B cell (primary cell): ENCODE measurements at places on chromosomes 2 and 18. TPM values are rescaled to one million over a fixed set of nuclear protein-coding genes. Genes with fewer than 3 reads are reported as not detected.

Gene ANKRD62
- total RNA-seq = not detected in 2 replicates

Gene GKN1
- total RNA-seq = not detected in 2 replicates

Gene MBD2
- total RNA-seq = 131 and 134 TPM in 2 replicates

GRCh38 chr2:196963043-196963442 lies 36.5 kb upstream of the PGAP1 start:
- H3K36me3 ChIP-seq = no peaks in the 10 kb centered on the region
- H3K4me1 ChIP-seq = no peaks in the 10 kb centered on the region
- H3K4me3 ChIP-seq = no peak overlapping the region
- no peaks in the 10 kb centered on the region for H3K27me3 ChIP-seq
- H3K27ac ChIP-seq = no peak overlapping the region

GRCh38 chr2:187208199-187208785 lies 239.8 kb downstream of the CALCRL start:
- H3K4me1 ChIP-seq = no peaks in the 10 kb centered on the region
- no peak overlapping the region for H3K4me3 ChIP-seq
- DNase-seq = no peak
- no peaks in the 10 kb centered on the region for H3K36me3 ChIP-seq
- H3K27me3 ChIP-seq = no peaks in the 10 kb centered on the region

- H3K27me3 ChIP-seq = no peaks in the 10 kb centered on the region
- no peaks in the 10 kb centered on the region for H3K4me1 ChIP-seq
- no peaks in the 10 kb centered on the region for H3K36me3 ChIP-seq
- no peak overlapping the region for H3K27ac ChIP-seq
- H3K4me3 ChIP-seq = no peak overlapping the region
These were observed 385.4 kb upstream of the CDH7 start for GRCh38 chr18:65365245-65365980.
